ENCODE measurements at places on chromosomes 2 and 18.

GRCh38 chr2:201618744-201619662 is 24.3 kb downstream of the TMEM237 start:
- no peak for DNase-seq

DNA sequence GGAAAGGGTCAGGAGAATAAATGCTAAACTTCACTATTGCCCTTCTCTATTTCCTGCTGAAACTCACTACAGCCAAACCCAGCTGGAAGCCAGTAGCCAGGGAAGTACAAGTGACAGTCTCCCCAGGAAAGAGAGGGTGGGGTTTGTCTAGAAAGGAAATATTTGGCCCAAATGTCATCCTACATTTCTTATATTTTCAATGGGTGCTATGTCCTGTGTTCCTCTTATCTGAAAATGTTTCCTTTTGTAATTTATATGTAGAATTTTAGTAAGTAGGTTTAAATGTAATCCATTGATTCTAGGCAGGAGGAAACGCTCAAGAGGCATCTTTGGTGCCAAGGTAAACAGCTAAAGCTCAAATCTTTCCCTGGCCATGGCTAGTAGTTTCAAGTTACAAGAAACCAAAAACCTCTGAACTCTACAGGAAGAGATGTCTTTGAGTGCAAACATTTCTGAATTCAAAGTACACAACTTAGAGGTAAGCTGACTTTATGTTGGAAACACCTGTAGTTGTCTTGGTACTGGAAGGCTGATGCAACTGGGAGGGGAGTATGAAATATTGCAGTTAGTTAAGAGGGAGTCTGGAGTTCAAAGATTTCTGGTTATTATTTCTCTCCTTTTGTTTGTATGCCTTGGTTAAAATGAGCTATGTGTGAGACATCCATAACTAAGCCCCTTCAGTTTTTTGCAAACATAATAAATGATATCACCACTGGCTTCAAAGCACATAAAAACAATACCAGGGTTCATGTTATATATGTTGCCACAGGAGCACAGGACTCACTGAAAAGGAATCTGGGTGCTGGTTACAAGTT is 356.1 kb upstream of the ZC3H15 start:
- DNase-seq, result no peak

- no peak for DNase-seq
These were observed 13.9 kb downstream of the HDAC4 start for GRCh38 chr2:239386872-239387445.

- no peak for DNase-seq
These were observed 121.5 kb downstream of the SLC4A3 start for GRCh38 chr2:219748671-219749570.

GRCh38 chr2:41736586-41736985 is 311.2 kb upstream of the PKDCC start:
- DNase-seq, result no peak

GRCh38 chr2:149021271-149021719 is 17.2 kb upstream of the LYPD6B start:
- DNase-seq, result no peak

GRCh38 chr2:9091811-9092210 is 88.3 kb upstream of the MBOAT2 start:
- no peak for DNase-seq

DNA sequence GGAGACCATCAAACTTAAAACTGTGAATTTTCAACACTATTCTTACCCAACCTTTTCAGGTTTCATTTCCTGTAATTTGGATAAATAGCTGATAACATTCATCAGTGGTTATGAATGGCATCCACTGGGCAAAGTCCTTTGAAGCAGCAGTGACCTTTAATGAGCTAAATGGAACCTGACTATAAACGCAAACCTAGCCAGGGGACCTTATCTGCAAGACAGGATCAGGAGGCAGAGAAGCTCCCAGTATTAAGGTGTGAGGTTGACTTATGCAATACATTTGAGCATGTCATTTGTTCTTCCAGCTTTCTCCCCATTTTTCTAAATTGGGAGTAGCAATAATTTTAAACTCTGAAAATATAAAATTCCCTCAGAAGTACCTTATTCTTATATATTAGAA is 38.4 kb downstream of the CREG2 start:
- no peak for DNase-seq

- DNase-seq, result no peak
These were observed 90.1 kb upstream of the SMAD2 start for GRCh38 chr18:48020337-48021250.

DNA sequence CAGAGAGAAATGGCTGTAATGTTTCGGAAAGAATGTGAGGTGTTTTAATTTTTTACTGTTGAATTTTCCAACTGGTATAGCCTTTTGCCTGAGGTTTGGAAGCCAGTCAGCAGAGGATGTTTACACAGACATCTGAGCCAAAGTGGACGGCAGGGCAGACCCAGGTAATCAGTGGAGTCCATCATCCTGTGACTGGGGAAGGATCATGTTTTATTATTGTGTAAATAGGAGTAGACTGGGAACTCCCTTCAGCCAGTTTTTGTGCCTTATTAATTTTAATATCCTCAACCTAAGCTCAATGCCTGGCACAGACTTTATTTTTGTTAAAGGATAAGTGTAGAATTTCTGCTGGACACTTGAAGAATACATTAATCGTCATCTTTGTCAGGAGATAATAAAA is 142.0 kb upstream of the GAREM1 start:
- no peak for DNase-seq

DNA sequence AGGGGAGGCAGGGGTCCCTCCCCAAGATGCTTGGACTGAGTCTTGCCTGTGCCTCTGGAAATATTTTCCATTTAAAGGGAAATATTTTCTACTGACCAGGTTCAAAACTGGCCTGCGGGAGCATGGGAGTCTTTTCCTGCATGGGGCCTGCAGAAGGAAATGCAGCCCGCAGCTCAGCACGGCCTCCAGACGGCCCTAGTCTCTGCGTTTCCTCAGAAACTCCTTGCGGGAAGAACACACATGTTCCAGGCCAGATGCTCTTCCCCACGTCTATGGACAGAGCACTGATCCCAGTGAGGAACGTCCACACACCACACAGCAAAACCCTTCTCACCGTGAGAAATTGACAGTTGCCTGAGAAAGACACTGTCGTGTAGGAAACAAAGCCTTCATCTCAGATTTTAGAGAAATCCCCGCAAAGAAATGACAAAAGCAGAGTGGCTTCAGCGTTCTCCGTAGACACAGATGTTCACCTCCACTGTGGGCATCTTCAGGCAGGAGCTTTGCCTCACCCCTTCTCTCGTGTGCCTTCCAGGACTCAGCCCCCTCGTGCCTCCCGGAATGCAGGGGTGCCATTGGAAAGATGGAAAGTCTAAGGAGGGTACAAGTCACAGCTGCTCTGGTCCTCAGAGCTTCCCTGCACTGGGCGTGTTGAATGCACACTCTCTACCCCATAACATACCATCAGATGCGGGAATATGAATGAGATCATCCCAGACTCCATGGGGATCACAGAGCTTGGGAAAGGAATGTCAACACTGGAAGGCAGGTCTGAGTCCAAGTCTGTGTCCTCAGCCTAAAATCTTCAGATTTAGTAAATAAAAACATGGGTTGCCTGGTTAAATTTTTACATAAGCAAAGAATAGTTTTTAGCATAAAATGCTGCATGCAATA is 438.7 kb upstream of the SALL3 start:
- no peak for DNase-seq

DNA sequence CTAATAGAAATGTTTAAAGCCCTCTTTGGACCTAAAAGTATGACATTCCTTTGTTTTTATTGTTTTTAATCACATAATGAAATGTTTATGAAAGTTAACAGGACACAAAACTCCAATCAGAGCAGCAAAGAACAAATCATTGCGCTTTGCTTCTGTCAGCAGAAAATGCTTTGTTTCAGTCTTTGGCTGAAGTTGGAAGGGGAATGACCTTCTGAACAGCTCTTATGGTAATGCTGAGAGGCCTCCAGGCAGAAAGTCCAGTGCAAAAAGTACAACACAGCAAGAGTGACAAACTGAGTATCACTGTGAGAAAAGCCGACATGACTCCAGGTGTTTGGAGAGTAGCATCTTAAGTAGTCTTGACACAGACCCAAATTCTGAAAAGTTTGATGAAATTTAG is 147.7 kb upstream of the SP5 start:
- no peak for DNase-seq

GRCh38 chr18:7889515-7889914 is 322.4 kb downstream of the PTPRM start:
- no peak for DNase-seq

DNA sequence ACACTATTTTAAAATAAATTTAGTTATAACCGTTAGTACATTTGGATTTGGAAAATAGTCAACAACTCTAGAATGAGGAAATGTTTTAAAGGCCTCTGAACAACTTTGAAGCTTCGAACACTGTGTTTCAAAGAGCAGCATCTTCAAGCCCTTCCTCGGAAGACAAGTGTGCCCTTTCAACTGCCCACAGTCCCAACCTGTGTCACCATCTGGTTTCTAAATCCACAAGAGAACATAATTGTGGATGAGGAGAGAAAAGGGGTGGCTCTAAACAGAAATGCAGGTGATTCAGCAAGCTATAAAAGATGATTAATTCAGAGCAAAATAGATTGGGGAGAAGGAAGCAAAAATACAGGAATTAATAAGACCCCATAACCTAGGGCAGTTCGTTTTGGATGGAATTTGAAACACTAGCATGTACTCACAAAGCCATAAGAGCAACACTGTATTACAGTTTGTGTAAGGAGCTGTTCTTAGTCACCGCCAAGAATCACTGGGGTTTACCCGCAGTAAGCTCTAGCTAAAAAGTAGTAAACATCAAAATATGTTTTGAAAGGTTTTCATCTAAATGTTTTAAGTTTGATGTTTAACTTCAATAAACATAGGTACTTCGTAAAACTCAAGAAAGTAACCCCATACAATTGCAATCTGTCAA is 160.7 kb downstream of the EIPR1 start:
- DNase-seq, result no peak

DNA sequence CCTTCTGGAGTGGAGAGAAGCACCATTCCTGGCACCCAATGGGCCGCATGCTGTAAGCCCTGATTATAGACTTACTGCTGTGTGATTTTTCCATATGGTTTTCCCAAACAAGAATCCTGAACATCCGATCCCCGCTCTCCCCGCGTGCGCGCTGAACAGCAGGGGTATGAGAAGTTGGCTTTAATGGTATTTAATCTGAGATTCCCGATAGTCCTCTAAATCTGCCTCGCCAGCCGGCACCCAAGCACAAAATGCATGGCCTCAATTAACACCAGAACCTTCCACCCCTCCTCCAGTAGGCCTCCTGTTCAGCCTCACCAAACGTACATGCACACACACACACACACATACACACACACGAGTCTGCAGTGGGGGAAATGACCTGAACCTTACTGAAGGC is 480.3 kb downstream of the BCL11A start:
- no peak for DNase-seq

- no peak for DNase-seq
These were observed 66.2 kb downstream of the ODC1 start for GRCh38 chr2:10381997-10382353.

DNA sequence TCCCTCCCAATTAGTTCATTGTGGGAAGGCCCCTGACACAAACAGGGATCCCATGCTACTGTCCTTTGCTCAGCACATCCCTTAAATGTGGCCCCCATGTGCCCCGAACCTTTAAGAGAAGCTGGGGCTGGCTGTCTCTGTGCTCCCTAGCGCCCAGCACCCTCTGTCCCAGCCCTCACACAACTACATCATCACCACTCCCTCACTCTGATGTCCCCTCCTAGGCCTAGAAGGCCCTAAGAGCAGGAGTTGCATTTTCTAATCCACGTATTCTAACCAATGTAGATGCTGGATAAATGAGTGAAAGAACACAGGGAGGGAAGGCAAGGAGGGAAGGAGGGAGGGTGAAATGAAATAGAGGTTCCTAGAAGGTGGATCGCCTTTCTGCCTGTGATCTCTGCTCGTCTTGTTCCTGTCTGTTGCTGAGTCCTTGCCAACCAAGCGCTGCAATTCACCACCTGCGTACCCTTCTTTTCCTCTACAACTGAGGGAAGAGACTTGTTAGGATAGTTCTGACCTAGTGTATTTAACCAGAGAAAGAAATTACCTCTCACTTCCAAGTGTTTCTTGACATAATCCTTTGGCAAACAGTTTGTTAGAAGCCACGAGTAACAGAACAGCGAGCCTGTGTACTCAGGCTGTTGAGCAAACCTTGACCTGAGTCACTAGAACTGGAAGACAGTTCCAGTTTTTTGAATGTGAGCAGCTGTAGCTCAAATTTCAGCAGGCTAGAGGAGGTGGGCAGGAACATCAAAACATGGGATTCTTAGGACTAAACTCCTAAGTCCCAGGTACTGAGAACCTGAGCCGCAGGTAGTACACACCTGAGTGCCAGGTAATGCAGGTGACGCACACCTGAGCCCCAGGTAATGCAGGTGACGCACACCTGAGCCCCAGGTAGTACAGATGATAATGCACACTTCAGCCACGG is 181.5 kb upstream of the ID2 start:
- DNase-seq, result no peak

- DNase-seq, result no peak
These were observed 750 bp downstream of the NPAS2 start for GRCh38 chr2:100820523-100821254.

DNA sequence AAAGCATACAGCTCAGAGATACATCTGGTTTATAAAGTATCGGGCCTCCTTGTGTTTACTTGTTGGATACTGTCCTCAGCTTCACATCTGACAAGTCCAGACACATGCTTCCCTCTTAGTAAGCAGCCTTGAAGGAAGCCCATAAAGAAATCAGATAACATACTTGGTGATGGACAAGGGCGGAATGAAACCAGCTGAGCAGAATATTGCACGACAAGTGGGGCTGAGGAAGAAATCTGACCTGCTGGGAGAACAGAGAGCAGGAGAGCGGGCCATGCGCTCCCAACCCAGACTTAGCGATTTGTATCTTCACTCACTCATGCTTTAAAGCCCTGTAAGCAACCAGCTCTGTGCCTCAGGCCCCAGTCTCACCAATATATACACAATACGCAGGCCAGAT is 208.4 kb downstream of the CDH20 start:
- no peak for DNase-seq

DNA sequence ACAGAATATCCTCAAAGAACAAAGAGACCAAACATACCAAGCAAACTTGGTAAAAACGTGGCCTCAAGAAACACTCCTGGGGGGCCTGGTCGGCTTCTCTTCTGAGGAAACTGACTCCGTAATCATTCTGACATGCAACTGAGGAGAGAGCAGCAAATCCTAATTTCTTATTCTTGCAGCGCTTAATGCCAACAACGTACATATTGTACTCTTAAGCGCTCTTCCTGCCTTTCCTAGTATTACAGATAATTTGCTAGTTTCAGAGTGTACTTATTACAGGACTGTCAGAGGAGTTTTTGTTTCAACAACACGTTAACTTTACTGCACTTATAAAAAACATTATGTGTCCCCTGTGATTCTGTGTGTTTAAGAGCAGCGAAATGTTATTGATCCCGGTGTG is 64.9 kb downstream of the ZNF521 start:
- DNase-seq, result no peak

DNA sequence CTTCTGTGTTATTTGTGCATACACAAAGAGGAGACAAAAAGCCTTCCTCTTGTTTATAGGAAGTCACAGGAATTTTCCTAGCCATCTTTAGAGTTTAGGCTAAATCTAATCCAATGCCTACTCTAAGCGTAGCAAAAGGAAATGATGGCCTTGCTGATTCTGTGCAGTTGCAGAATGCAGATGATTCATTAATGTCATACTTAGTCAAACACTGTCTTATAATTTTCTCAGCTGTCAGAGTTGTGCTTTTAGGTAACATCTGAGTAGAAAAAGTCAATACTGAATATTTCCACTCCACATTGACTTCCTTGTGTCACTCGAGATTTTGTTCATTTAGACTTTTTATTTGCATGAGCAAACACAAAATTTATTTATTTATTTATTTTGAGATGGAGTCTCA is 157.9 kb upstream of the FOSL2 start:
- DNase-seq, result no peak

GRCh38 chr18:28960146-28960545 is 783.2 kb upstream of the CDH2 start:
- DNase-seq, result no peak

Data from stimulated activated naive B cell treated with anti-CD40 and anti-IgM and Interleukin-4, amounts not matched to agents 10 μg/mL and 1 μg/mL and 100 μg/mL, for 72 hours (primary cell).